ENCODE measurements at places on chromosomes 13 and 19. TPM values are rescaled to one million over a fixed set of nuclear protein-coding genes. Genes with fewer than 3 reads are reported as not detected.

FFAR1 gene
- total RNA-seq = not detected

CACNG8 gene
- total RNA-seq = not detected

GRCh38 chr19:40461669-40462221 lies 3.8 kb downstream of the BLVRB start:
- no peak overlapping the region for H3K4me3 ChIP-seq
- peaks cover 6% of the 10 kb centered on the region for H3K27me3 ChIP-seq

- no peak for DNase-seq
- no peak overlapping the region for H3K4me3 ChIP-seq
- no peak overlapping the region for H3K27ac ChIP-seq
- no peaks in the 10 kb centered on the region for H3K36me3 ChIP-seq
- peaks cover 11% of the 10 kb centered on the region for H3K27me3 ChIP-seq
Measured at GRCh38 chr19:35587321-35587720, 1.3 kb downstream of the PMIS2 start.

GARIN5A gene
- total RNA-seq = 0.36 TPM

DNA sequence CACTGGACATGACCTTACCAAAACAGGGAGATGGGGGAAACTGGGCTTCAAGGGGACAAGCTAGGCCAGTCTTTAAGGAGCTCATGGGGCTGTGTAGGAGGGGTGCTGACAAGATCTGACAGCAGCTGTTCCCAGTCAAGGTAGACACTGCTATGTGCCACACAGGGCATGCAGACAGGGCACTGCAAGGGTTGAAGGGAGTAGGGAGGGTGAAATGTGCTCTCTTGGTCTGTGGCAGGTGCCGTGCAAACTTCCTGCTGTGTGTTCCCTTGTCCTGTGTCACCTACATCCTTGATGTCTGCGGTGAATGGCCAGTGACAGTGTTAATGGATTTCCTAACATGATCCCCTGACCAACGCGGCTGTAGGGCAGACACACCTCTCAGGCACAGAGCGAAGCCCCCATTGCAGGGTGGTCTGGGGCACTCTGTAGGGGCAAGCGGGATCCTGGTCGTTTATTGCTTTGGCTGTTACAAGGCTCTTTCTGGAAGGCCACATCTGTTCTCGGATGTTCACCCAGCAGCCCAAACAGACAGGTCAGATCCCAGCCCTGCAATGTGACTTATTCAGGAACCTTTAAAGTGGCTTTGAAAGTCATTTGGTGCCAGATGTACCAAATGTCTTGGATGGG lies 199.5 kb upstream of the ZNF536 start:
- H3K36me3 ChIP-seq = no peaks in the 10 kb centered on the region
- peaks cover 1% of the 10 kb centered on the region for H3K27me3 ChIP-seq
- DNase-seq = no peak
- H3K4me3 ChIP-seq = no peak overlapping the region
- no peak overlapping the region for H3K27ac ChIP-seq
- H3K4me1 ChIP-seq = no peaks in the 10 kb centered on the region

GRCh38 chr19:7083076-7083956 lies 13.8 kb downstream of the ZNF557 start:
- no peak overlapping the region for H3K27ac ChIP-seq
- peaks cover 2% of the 10 kb centered on the region for H3K4me1 ChIP-seq
- DNase-seq = peak; percentile 34
- no peaks in the 10 kb centered on the region for H3K27me3 ChIP-seq

GRCh38 chr13:40109351-40109844 lies 453.9 kb downstream of the COG6 start:
- H3K4me3 ChIP-seq = no peak overlapping the region
- no peaks in the 10 kb centered on the region for H3K36me3 ChIP-seq
- DNase-seq = no peak
- no peak overlapping the region for H3K27ac ChIP-seq
- no peaks in the 10 kb centered on the region for H3K27me3 ChIP-seq

DNA sequence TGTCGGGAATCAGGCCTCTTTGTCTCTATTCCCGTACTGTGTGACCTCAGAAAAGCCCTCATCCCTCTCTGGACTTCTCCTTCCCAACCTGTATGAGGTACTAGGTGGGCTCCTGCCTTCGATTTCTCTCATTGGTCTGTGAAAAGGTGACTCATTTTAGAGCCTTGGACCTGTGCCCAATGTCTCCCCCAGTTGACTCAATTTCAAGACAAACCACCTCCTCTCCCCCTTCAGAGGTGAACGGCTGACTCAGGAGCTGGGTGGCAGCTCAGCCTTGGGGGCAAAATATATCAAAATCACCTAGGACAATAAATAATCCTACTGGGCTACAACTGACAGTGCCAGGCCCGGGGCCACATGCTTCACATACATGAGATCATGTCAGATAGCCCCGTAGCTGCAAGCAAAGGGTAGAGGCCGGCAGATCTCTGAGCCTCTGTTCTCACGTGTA lies 630 bp downstream of the COQ8B start:
- H3K27me3 ChIP-seq = no peaks in the 10 kb centered on the region
- H3K36me3 ChIP-seq = peaks cover 10% of the 10 kb centered on the region
- H3K4me3 ChIP-seq = peak overlapping the region; percentile 94
- peak; percentile 93 for DNase-seq
- H3K27ac ChIP-seq = peak overlapping the region; percentile 96

DNA sequence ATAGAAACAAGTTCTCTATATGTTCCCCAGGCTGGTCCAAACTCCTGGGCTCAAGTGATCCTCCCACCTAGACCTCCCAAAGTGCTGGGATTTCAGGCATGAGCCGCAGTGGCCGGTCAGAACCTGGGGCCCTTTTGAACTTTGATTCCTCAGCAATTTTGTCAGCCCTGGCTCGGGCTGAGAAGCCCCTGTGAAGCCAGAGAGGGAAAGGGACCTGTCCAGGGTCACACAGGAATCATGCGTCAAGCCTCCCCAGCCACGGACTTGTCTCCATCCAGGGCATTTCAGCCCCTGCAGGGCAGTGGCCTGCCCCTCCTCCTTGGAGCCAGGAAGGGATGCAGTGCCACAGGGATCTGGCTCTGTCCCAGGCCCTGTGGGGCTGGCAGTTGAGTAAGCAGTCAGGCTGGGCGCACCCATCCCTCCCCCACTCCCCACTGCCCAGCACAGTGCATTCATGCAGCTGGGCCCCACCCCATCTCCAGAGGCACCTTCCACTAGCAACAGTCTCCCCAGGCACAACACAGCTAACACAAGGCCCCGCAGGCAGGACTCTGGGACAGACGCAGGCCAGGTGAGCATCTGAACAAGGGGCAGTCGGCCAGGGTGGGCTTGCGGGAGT lies at the start of gene CAPS:
Gene CAPS (plus strand): TSS at position 516 of the 619 bp plus-strand sequence. CDS start 153 bp downstream, outside the sequence.
- H3K27me3 ChIP-seq = no peaks in the 10 kb centered on the region
- H3K4me3 ChIP-seq = no peak within 1 kb of the TSS
- no peak for DNase-seq
- no peaks in the 10 kb centered on the region for H3K4me1 ChIP-seq
- no peak within 1 kb of the TSS for H3K27ac ChIP-seq

FGF9 gene
- total RNA-seq = 0.11 TPM

- H3K27ac ChIP-seq = no peak overlapping the region
- peaks cover 2% of the 10 kb centered on the region for H3K36me3 ChIP-seq
- DNase-seq = no peak
Measured at GRCh38 chr13:98967491-98967890, 10.4 kb downstream of the DOCK9 start.

NOVA2 gene
- not detected for total RNA-seq

- H3K27ac ChIP-seq = peak overlapping the region; percentile 56
- DNase-seq = peak; percentile 27
- H3K27me3 ChIP-seq = no peaks in the 10 kb centered on the region
- no peaks in the 10 kb centered on the region for H3K36me3 ChIP-seq
Measured at GRCh38 chr19:42048992-42049391, 21.0 kb downstream of the GRIK5 start.

CAPN12 gene
- total RNA-seq = 19.6 TPM

DNA sequence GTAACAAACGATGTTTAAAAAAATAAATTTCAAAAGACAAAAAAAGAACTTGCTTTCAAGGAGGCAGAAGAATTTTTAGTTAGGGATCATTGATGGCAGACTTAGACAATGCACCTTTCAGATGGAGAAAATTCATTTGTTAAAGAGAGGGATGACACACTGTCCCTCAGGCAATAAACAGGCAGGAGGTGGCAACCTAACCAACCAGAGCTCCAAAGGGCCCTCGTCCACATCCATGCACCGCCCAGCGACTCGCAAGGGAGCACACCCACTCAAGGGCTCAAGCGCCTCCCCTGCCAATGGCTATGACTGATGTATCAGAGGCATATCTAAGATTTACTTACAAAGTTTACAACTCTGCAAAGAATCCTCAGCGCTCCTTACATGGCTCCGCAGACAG lies 81.9 kb downstream of the TUBGCP3 start:
- no peak overlapping the region for H3K27ac ChIP-seq
- peaks cover 45% of the 10 kb centered on the region for H3K36me3 ChIP-seq
- H3K4me1 ChIP-seq = peaks cover 4% of the 10 kb centered on the region
- no peak overlapping the region for H3K4me3 ChIP-seq

DNA sequence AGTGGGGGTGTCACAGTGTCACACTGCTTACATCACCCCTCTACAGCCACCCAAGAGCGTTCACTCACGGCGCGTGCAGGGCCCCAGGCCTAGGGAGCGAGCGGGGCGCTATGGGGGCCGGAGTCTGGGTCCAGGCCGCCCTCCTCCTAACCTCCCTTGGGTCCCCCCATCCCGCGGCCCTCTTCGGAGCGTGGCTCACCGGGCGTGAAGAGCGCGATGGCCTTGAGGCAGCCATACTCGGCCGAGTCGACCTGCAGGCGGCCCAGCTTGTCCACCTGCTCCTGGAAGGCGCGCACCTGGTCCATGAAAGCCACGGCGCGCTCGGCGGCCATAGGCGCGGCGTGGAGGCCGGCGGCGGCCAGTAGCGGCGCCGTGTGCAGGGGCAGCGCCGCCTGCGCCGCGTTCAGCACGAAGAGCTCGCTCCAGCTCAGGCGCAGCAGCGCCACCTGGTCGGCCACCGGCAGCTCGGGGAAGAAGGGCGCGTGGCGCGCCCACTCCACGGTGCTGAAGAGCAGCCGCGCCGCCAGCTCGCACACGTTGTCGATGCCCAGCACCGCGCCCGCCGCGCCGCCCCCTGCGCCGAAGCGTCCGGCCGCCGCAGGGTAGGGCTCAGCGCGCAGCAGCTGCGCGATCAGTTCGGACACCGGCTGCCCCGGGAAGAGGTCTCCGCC lies 9.4 kb downstream of the OCEL1 start:
- H3K27me3 ChIP-seq = no peaks in the 10 kb centered on the region
- H3K36me3 ChIP-seq = peaks cover 10% of the 10 kb centered on the region
- peak overlapping the region; percentile 72 for H3K27ac ChIP-seq
- peaks cover 5% of the 10 kb centered on the region for H3K4me1 ChIP-seq
- H3K4me3 ChIP-seq = peak overlapping the region; percentile 81

ZSCAN4 gene
- not detected for total RNA-seq

DNA sequence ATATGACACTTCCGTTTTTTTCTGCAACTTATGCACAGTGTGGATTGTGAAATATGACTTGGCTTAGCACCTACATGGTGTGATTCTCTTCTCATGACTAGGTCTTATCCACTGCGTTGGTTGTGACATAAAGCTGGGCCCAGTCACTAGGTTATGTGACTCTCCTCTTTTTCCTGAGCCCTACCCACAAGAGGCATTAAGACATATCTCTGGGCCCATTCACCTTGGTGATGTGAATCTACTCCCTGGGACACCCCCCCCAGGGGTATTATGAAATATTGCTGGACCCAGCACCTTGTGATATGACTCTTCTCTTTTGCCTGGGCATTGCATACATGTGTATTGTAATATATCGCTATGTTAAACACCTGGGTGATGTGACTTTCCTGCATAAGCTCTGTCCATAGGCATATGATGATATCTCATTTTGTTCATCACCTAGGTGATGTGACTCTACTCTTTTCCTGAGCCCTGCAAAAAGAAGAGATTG lies 85.8 kb upstream of the ZNF43 start:
- no peaks in the 10 kb centered on the region for H3K36me3 ChIP-seq
- DNase-seq = no peak
- H3K4me3 ChIP-seq = no peak overlapping the region
- H3K27ac ChIP-seq = no peak overlapping the region

GRCh38 chr19:925087-925525 lies 729 bp upstream of the ARID3A start:
- H3K4me1 ChIP-seq = peaks cover 21% of the 10 kb centered on the region
- H3K36me3 ChIP-seq = peaks cover 3% of the 10 kb centered on the region
- H3K4me3 ChIP-seq = peak overlapping the region; percentile 73
- peak; percentile 80 for DNase-seq
- H3K27ac ChIP-seq = peak overlapping the region; percentile 76

- H3K27me3 ChIP-seq = peaks cover 1% of the 10 kb centered on the region
- no peak overlapping the region for H3K4me3 ChIP-seq
- H3K36me3 ChIP-seq = no peaks in the 10 kb centered on the region
- no peak overlapping the region for H3K27ac ChIP-seq
- no peak for DNase-seq
Measured at GRCh38 chr13:23203516-23203915, 22.7 kb downstream of the SGCG start.

ZNF615 gene
- 9.0 TPM for total RNA-seq

- H3K4me1 ChIP-seq = no peaks in the 10 kb centered on the region
- H3K36me3 ChIP-seq = no peaks in the 10 kb centered on the region
- H3K4me3 ChIP-seq = no peak overlapping the region
- H3K27ac ChIP-seq = no peak overlapping the region
- H3K27me3 ChIP-seq = peaks cover 35% of the 10 kb centered on the region
Measured at GRCh38 chr13:101417043-101417406, 717 bp upstream of the NALCN start.

GRCh38 chr19:41839211-41839610 lies 5.3 kb downstream of the LYPD4 start:
- H3K27me3 ChIP-seq = peaks cover 20% of the 10 kb centered on the region
- no peak overlapping the region for H3K27ac ChIP-seq
- H3K4me3 ChIP-seq = no peak overlapping the region
- DNase-seq = no peak

DNA sequence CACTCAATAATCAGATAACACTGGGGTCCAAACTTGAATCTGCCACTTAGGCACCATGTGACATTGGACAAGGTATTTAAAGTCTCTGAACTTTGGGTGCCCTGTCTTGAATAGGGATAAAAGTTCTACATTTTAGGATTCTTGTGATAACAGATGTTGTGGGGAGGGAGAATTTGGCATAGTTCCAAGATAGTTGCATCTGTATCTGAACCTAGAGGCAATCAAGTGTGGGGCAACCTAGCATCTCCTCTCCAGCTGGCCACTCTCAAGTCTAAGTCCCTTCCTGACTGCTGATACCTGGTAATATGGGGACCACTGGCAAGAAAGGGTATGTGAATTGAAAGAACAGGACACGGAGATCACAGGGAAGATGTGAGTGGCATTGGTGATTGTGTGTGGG lies 256.1 kb downstream of the FOXO1 start:
- H3K27ac ChIP-seq = no peak overlapping the region
- H3K4me3 ChIP-seq = no peak overlapping the region
- DNase-seq = no peak
- H3K27me3 ChIP-seq = peaks cover 1% of the 10 kb centered on the region
- no peaks in the 10 kb centered on the region for H3K36me3 ChIP-seq

- H3K36me3 ChIP-seq = no peaks in the 10 kb centered on the region
- no peaks in the 10 kb centered on the region for H3K4me1 ChIP-seq
Measured at GRCh38 chr13:98171900-98172589, 5.0 kb downstream of the RNF113B start.
